ENCODE measurements at places on chromosomes 1 and 21.
A peak's percentile ranks its signal among the peaks of the same experiment; 100 is the strongest.

GRCh38 chr1:186435336-186435735, 25.6 kb downstream of the PDC start:
- no peak for DNase-seq

GRCh38 chr1:170659399-170660035, 4.4 kb upstream of the PRRX1 start:
- DNase-seq = no peak

- DNase-seq = peak; percentile 71
Observed at GRCh38 chr1:17437580-17438317, 1.7 kb downstream of the RCC2 start.

DNA sequence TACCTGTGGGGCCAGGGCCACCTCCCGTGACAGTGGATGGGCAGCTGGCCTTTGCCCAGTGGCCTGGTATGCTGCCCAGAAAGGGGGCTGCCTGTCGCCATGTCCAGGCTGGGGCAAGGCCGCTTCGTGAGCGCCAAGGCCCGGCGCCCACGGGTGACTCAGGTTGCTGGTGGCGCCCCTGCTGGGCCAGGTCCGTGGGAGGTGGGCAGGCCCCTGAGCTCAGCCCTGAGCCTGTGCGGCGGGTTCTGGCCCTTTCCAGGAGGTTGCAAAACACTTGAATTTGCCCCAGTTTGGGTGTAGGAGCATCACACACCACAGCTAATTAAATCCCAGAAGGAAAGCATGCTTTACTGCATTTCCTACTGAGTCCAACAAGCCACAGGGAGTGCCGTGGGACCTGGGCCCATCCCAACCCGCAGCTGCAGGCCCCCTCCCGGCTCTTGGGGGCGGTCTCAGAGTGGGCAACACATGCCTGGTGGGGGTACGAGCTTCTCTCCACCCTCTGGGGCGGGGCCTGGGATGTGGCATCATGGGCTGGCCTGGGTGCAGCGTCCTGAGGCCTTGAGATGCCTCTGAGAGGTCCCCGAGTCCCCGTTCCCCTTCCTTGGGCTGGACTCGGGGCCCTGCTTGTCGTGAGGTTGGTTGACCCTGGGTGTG, 159.8 kb downstream of the PEX14 start:
- no peak for DNase-seq

GRCh38 chr21:36790616-36791015, 91.7 kb downstream of the SIM2 start:
- DNase-seq = no peak

DNA sequence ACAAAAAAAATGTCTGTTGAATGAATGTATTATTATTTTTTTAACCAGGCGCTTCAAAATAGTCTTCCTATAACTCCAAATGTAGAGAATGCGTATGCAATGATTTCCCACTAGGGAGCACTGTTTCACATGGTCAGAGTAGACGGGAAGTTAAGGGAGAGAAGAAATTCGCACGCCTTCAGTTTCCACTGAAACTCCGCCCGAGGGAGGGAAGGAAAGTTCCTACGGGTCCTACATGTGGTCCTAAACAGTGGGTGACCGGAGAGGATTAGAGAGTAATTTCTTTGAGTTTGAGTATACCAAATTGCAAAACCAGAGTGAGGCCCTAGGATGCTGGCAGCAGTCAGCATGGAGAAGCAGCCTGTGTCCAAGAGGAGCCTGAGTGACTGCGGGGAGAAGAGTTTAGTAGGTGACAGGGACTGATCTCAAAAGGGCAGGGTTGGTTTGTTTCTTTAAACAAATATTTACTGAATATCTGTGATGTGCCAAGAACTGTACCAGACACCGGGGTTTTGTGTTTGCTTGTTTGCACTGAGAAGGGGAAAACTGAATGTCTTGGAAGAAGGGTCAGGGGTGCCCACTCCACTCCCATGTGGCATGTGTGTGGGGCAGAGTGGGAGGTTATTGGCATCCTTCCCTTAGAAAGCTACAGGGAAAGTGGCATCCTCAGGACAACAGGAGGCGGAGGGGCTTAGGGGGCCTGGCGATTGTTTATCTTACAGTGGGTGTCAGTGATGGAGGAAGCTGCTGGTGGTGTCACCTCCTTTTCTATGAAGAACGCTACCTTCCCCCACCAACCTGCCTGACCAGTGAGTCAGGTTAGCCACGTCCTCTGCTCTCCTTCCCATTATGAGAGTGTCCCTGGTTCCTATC, 22.8 kb downstream of the RNU5D-1 start:
- peak; percentile 58 for DNase-seq

GRCh38 chr1:99327357-99327756, 63.1 kb downstream of the PLPPR4 start:
- DNase-seq = no peak

DNA sequence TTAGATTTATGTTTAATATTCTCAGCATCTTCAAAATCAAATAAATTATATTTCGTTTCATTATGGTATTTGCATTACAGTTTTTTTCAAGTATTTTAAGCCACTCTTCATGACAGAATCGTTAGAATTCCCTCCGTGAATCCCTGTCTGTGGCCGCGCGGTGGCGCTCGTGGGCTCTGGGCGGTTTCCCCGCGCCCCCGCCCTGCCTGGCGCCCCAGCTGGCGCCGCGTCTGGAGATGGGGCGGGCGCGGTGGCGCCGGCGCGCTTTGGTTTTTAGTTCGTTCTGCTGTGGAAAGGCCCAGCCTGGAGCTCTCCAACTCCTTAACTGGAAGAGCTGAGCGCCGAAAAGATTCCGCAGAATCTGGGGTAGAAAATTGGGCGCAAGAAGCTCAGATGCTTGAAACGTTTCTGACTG, 25.7 kb downstream of the PRMT2 start:
- peak; percentile 49 for DNase-seq

DNA sequence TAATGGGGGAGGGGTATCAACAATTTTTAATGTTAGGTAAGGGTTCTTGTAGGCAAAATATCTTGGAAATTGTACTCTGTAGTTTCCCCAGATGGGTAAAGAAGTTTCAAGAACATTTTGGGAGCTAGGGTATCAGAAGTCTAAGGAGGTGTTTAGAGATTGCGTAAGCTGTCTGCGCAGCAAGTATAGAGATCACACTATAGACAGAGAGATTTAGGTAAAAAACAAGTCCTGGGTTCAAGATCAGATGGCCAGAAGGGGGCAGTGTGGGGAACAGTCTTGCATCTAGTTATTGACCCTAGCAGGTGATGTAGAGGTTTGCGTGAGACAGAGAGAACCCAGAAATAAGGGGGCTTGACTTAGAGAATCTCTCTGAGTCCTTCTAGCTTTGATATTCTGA, 80.8 kb downstream of the S1PR1 start:
- no peak for DNase-seq

DNA sequence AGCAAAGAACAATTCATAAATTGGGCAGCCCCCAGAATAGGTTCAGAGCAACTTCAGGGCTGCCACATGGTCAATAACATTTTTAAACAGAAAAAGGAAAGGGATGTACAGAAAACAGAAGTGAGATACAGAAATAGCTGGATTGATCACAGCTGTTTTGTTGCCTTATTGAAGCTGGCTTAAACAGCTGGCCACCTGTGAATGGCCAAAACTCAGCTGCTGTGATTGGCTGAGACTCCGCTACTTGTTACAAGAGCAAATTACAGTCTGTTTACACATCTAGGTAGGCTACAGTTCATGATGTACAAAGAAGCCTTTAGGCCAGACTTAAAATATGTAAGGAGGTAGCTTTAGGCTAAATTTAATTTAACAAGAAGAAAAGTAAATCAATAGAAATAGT, 11.6 kb upstream of the IFNAR1 start:
- DNase-seq = no peak

Measured in stimulated activated naive CD4-positive, alpha-beta T cell (primary cell).